ENCODE measurements at places on chromosomes 1 and 21.
A peak's percentile ranks its signal among the peaks of the same experiment; 100 is the strongest.

- no peak for DNase-seq
These were observed 53.3 kb upstream of the BOLA1 start for GRCh38 chr1:149846042-149846441.

DNA sequence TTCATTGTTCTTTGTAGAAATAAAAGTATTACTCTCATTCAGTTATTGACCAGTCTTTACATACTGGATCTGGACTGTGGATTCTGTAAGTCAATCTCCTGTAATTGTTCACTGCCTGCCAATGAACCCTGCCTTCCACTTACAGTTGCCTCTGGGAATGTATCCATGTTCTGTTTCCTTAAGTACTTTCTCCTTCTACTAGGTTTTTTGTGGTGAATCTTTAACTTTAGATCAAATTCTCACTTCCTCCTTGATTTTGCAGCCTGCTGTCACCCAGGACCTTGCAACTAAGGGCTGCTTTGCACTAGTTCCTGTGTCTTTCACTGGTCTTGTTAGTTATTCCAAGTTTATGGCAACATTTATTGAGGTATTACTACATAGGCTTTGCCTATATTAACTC lies 28.2 kb upstream of the ANKRD13C start:
- no peak for DNase-seq

DNA sequence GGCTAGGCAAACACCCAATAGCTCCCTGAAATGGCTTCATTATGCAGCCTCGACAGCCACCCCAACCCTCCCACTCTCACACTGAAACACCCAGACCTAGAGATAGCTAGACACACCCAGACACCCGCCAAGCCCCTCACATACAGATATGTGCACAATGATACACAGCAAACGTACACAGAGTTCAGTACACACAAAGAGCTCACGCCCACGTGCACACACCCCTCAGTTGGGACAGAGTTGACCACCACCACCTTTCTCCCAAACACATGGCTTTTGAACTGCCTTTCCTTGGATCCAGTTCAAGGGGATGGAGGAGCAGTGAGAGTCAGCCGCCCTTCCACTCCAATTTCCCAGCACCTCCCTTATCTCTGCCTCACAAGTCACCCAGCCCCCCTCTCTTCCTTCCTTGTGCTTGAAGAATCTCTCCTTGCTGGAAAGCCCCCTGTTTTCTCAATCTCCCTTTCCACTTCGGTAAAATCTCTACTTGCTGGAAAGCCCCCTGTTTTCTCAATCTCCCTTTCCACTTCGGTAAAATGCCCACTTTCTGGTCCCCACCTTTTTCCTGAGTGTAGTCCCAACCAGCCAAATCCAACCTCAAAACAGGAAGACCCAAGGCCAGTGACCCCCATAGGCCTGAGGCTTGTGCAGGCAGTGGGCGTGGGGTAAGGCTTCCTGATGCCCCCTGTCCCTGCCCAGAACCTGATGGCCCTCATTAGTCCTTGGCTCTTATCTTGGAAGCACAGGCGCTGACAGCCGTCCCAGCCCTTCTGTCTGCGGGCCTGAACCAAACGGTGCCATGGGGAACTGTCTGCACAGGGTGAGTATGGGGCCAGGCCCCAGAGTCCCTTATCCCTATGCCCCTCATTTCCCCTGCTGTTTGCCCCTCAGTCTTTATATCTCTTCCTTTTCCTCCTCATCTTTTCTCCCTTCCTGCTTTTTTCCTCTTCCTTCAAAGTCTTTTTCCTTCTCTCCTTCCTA lies at the start of gene ACKR1:
ACKR1 (plus strand) TSS at position 715 of the 981 bp plus-strand sequence; CDS start at position 800, 85 bp downstream.
- DNase-seq, result no peak

GRCh38 chr1:107976836-107977235 lies 11.9 kb upstream of the VAV3 start:
- DNase-seq, result no peak

DNA sequence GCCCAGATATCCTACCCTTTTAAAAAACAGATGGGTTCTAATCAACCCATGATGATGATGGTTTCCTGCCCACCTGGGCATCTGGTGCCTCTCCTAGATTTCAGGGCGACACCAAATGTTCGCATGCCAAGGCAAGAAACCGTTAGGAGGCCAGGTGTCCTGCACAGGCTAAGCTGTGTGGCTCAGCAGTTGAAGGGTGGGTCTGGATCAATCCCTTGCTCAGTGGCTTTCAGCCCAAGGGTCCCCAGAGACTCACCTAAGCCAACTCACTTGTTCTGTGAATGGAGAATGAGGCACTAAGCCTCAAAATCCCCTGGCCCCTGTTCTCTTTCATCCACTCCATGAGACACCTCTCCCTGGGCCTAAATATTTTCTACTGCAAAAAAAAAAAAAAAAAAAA lies 169.1 kb upstream of the EDN2 start:
- DNase-seq, result no peak

GRCh38 chr1:115877511-115877910 lies 36.6 kb upstream of the NHLH2 start:
- DNase-seq, result no peak

- DNase-seq, result no peak
These were observed 35.1 kb downstream of the DIRAS3 start for GRCh38 chr1:68015369-68015768.

DNA sequence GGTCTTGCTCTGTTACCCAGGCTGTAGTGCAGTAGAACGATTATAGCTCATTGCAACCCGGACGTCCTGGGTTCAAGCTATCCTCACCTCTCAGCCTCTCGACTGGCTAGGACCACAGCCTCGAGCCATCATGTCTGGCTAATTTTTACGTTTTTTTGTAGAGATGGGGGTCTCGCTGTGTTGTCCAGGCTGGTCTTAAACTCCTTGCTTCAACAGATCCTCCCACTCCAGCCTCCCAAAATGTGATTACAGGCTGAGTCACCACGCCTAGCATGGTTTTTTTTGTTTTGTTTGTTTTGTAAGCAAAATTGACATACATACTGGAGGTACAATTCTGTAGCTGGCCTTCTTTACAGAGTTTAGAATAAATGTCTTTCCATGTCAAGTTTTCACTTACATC lies 994 bp upstream of the LAMTOR5 start:
- no peak for DNase-seq

- DNase-seq, result no peak
These were observed 65.0 kb downstream of the CRB1 start for GRCh38 chr1:197333041-197333440.

GRCh38 chr21:27825035-27825434 lies 858.1 kb upstream of the ADAMTS5 start:
- DNase-seq, result no peak

DNA sequence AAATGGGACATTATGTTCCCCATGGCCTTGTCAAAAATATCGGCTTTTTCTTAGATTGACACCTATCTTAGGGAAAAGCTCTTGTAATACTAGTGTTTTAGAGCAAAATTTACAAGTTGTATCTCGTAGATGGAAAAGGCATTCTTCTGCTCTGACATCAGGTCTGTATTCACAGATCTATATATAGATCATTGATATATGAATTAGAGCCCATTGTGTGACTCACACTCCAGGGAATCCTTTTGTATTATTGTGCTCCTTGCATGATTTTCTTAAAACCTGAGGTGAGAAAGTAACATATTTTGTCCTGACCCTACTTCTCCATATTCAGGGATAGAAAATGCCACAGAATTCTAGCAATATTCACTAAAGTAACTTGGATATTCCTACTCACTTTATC lies 1160.8 kb upstream of the B3GALT2 start:
- no peak for DNase-seq

DNA sequence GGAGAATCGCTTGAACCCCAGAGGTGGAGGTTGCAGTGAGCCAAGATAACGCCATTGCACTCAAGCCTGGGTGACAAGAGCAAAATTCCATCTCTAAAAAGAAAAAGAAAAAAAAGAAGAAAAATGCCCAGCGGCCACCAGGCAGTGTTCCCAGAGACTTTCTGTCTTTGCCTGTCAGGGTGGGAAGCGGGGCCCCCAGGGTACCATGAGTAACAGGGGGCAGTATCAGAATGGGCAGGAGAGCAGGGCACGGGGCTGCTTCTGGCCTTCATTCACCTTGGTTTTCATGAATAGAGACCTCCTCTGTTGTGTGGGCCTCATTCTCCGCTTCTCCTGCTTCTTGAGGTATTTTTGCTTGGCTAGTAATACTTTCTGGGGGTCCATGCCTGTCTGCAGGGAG lies 20.4 kb downstream of the SLC26A9 start:
- DNase-seq, result no peak

DNA sequence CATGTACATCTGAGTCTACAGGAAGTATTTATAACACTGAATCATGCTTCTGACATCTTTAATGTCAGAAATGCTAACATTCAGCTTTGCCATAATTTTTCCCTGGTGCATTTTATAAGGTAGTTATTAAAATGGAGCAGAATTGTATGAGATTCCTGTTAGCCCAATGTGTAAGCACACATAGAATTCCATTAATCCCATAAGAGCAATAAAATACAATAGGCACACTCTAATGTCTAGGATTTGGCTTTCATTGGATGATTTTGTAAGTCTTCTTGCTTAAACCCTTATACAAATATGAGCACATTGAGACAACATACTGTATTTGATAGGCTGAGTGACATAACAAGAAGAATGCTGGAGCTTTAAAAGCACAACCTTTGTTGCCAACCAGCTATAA lies 256.4 kb downstream of the HMCN1 start:
- no peak for DNase-seq

DNA sequence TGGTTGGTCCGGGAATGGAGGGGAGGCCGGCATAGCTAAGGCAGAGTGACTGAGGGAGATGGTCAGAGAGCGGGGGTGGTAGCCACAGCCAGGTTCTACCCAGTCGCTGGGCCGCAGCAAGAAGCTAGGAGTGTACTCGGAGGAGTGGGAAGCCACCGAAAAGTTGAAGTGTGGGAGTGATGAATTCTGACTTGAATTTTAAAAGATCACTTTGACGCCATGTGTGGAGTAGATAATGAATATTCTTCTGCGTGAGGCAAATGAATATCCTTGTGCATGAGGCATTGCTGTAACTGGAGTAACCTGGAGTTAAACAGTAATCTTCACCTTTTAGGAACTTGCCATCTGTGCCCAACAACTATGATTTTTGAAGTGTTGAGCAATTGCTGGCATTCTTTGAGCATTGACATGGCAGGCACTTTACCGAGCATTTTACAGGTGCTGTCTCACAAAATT lies 6.9 kb downstream of the CTPS1 start:
- DNase-seq, result no peak

- no peak for DNase-seq
These were observed 6.4 kb upstream of the E2F2 start for GRCh38 chr1:23537296-23537973.

- DNase-seq, result peak; percentile 95
These were observed 26.9 kb downstream of the SORT1 start for GRCh38 chr1:109370712-109371340.

GRCh38 chr1:37872692-37873091 lies 13.3 kb upstream of the MTF1 start:
- DNase-seq, result no peak

DNA sequence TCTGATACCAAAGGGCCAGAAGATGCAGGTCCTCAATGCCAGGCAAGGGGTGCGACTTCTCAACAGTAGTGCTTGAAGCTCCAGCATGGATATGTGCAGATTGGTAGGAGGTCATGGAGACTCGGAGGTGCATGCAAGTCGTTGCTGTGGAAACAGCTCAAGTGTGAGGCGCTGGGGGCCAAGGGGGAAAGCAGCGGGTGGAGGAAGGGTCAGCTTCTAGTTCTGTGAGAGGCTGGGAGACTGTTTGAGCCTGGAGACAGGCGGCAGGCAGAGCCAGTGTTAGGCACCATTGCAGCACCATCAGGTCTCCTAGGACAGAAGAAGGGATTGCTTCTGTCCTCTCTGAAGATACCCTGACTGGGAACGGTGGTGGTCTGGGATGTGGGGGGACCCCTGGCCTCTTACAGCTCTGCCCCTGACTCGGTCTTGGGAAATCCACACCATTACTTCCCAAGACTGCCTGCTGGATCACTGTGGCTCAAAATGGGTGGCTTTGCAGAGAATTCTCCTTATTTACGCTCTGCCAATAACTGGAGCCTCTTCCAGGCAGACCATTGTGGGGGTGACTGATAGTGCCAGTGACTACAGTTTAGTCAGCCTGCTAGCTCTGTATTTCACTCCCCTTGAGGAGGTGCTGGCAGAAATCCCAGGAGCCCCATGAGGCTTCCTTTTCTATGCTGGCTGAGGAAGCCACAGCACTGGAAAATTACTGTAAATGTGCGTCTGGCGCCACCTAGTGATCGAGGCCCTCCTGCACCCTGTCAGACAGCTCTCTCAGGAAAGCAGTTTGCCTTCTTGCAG lies 46.3 kb upstream of the VANGL1 start:
- DNase-seq, result peak; percentile 95

DNA sequence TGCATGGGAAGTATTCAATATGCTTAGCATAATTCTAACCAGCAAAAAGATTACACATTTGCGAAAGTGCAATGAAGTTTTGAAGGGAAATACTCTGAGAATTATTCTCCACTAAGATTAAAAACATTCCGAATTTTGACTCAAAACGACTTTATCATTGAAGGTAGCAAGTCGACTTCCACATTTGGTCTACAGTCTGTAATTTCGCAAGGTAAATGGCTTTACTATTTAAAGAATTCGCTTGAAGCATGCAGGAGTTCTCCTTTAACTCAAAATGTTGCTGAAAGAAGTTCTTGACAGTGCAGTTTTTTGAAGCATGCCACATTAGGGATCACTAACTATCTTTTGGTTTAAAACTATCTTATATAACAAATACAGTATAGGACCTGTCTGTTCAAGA lies 161.0 kb upstream of the HP1BP3 start:
- no peak for DNase-seq

- DNase-seq, result peak; percentile 27
These were observed 22.8 kb downstream of the RNU5D-1 start for GRCh38 chr1:44707959-44708831.

DNA sequence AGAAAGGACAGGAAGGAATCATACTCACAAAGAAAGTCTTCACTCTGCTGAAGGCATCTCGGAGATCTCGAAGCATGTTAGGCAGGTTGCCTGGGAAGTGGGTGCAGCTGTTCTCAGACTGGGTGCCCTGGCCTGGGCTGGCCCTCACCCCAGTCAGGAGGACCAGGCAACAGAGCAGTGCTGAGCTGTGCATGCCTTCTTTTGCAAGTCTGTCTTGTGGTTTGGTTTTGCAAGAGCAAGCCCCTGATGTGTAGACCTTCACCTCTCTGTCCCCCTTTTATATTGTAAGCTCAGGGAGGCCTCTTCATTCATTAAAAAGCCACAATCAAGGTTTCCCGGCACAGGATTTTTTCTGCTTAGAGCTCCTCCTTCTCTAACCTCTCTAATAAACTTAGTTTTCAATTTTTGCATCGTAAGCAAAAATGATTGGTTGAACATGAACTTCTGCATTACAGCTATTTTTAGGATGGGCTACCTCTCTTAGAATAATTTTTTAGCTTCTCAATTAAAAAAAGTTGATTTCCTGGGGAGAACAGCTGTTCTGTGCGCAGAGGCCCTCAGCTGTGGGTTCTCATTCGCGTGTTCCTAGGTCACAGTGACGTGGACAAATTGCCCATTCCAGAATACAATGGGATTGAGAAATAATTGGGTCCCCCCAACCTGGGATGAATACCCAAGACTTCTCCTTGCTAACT lies at the start of gene IL10:
IL10 (minus strand) TSS at position 252 of the 695 bp plus-strand sequence; CDS start at position 193, 59 bp downstream.
- DNase-seq, result no peak

GRCh38 chr1:8669606-8670335 lies 147.7 kb downstream of the RERE start:
- no peak for DNase-seq

Measured in HS-27A (cell line).